HFFc6 (cell line): ENCODE measurements at places on chromosomes 7 and 10. TPM values are rescaled to one million over a fixed set of nuclear protein-coding genes. Genes with fewer than 3 reads are reported as not detected.

DNA sequence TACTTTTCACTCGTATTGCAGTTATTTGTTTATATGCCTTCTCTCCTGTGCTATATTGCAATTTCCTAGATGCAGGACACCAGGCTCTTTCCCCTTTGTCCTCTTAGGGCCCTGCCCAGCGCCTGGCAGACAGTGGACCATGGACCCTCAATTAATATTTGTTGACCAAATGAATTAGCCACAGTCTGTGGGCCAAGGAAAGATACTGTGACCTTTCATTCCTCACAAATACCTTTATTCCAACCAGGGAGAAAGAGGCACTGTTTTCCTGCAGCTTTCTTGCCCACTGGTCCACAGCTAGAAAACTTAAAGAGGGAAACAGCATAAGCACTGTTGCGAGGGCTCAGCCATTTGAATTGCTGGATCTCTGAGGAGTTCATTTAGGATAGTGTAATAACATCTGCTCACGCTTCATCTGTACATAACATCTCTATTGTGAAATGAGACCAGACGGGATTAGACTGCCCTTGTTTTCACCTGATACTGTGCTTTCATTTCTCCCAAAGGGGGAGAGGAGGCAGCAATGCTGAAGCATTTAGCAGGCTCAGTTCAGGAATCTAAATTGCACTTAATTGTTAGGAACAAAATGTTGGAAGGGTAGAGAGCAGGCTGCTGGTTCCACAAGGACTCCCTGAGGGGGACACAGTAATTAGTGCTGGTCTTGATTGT, 46.7 kb downstream of the TNS3 start:
- H3K36me3 ChIP-seq, result peaks cover 7% of the 10 kb centered on the region
- no peak overlapping the region; the same call in 1 of the 2 replicates for H3K27ac ChIP-seq
- no peak overlapping the region for H3K4me3 ChIP-seq

- no peak for DNase-seq
- no peak overlapping the region for H3K27ac ChIP-seq
- H3K36me3 ChIP-seq, result no peaks in the 10 kb centered on the region
- no peak overlapping the region for H3K4me3 ChIP-seq
- H3K27me3 ChIP-seq, result no peaks in the 10 kb centered on the region; the same call in 1 of the 2 replicates
Observed at GRCh38 chr7:22403344-22403743, 46.4 kb upstream of the RAPGEF5 start.

- H3K27me3 ChIP-seq, result no peaks in the 10 kb centered on the region
- 0 out of 2 replicates have a peak, but pooled peaks cover 7% of the 10 kb centered on the region for H3K4me1 ChIP-seq
- no peak overlapping the region for H3K4me3 ChIP-seq
- H3K36me3 ChIP-seq, result peaks cover 36% of the 10 kb centered on the region
- no peak overlapping the region for H3K27ac ChIP-seq
- DNase-seq, result no peak
Observed at GRCh38 chr10:50347394-50347802, 96.1 kb upstream of the ASAH2 start.

- H3K36me3 ChIP-seq, result no peaks in the 10 kb centered on the region
- peak; percentile 38 for DNase-seq
- H3K4me3 ChIP-seq, result no peak overlapping the region
- peaks cover 22% of the 10 kb centered on the region for H3K27me3 ChIP-seq
- no peak overlapping the region for H3K27ac ChIP-seq
Observed at GRCh38 chr7:150903606-150904005, 51.3 kb downstream of the AOC1 start.

DNA sequence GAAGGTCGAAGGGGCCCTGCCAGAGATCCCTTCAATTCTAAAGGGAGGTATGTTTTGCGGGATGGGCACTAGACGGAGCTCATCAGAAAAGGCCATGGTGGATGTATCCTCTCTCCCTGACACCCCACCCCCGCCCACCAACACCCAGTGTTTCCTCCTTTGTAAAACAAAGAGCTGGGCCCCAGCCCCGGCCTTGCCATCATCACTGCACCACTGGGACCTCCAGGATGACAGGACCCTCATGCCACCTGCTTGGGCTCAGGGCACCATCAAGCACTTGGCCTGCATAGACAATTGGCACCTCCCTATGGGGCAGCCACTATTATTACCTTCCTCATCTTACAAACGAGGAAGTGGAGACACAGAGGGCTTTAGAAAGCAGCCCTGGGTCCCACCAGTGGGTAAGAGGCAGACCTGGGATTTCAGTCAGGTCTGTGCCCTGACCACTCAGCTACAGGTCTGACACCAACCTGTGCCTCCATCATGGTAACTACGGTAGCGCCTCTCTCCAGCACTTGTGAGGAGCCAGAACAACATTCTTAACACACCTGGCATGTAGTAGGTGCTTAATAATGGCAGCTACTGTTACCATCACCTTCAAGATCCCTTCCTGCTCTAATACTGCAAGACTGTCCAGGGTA, 2.0 kb downstream of the CALML3 start:
- no peak overlapping the region for H3K4me3 ChIP-seq
- no peak overlapping the region for H3K27ac ChIP-seq
- no peaks in the 10 kb centered on the region for H3K36me3 ChIP-seq
- DNase-seq, result no peak
- peaks cover 7% of the 10 kb centered on the region for H3K27me3 ChIP-seq

DNA sequence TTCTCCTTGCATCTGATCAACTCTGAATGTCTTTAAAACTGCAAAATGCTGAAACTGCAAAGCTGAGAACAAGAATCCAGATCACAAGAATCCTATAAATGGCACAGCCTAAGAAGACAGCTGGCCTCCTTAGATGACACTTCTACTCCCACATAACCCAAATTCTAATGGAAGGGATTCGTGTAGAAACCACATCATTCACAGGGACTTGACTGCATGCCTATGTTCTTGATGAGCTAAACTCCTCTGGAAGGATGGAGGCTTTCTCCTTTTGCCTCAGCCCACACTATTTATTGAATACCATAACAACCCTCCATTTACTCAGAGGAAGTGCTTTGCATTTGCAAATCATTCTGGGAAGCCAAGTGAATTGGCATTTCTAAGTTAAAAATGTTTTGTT, 252.5 kb upstream of the VWC2 start:
- no peaks in the 10 kb centered on the region for H3K27me3 ChIP-seq
- H3K4me3 ChIP-seq, result no peak overlapping the region
- DNase-seq, result no peak
- no peaks in the 10 kb centered on the region for H3K4me1 ChIP-seq
- H3K27ac ChIP-seq, result no peak overlapping the region

DNA sequence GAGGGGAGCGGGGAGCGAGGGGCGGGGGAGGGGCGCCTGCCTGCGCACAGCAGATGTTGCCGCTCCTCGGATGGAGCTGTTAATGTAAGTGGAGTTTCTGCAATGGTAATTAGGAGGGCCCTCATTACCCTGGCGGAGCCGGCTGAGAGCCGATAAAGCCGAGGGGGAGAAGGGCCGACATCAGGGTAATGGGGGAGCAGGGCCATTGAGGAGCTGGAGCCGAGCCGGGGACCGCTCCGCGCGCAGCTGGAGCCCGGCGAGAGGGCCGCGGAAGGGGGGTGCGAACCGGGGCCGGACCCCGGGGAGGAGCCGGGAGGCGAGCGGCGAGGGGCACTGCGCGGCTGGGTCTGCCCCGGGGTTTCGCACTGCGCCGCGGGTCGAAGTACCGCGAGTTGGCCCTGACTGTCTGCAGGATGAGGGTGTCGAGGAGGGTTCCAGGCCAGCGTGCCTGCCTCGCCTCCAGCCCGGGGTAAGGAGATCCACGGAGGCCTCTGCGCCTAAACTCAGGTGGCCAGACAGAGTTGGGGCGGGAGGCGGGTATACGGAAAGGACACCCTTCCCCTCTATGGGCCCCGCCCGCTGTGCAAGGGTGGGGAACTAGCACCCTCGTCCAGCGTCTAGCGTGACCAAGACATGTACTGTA, 55.0 kb upstream of the LBX1 start:
- H3K4me3 ChIP-seq, result no peak overlapping the region
- H3K27me3 ChIP-seq, result peaks cover 58% of the 10 kb centered on the region
- no peaks in the 10 kb centered on the region for H3K4me1 ChIP-seq
- DNase-seq, result no peak
- H3K27ac ChIP-seq, result no peak overlapping the region

DNA sequence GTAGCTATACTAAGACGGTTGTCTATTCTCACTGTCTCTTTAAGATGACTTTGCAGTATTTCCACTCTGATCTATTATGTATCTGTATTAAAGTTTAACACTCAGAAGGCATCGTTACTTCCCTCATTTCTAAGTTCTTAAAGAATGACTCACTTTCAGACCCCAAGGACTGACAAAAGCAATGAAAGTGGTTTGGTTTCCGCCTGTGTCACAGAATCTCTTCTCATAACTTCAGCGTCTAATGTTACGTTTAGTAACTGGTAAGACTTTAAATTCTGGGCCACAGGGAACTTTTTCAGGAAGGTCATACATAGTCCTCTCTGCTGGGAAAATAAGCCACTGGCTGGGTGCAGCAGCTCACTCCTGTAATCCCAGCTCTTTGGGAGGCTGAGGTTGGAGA, 892.0 kb upstream of the AUTS2 start:
- DNase-seq, result no peak
- H3K27me3 ChIP-seq, result no peaks in the 10 kb centered on the region; the same call in 1 of the 2 replicates
- peak overlapping the region; percentile 43; the same call in 1 of the 2 replicates for H3K4me3 ChIP-seq
- peaks cover 16% of the 10 kb centered on the region; the same call in 1 of the 2 replicates for H3K4me1 ChIP-seq
- H3K27ac ChIP-seq, result peak overlapping the region; percentile 69; the same call in 1 of the 2 replicates

DNA sequence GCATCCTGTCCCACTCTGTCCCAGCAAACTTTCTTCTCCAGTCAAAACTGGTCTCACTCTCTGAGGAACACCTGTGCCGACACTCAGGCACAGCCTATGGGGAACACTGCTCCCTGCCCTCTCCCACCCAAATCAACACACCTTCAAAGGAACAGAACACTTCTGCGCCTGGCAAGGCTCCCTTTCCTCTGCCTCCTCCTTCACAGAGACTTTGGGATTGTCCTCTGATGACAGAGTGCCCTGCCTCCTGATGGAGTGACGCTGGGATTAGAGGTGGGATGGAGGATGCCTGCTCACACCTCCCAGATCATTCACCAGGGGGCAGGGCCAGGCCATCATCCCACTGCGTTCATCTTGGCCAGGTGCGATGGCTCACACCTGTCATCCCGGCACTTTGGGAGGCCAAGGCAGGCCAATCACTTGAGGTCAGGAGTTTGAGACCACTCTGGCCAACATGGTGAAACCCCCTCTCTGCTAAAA, 26.5 kb downstream of the KLF6 start:
- no peak overlapping the region for H3K27ac ChIP-seq
- DNase-seq, result no peak
- peaks cover 69% of the 10 kb centered on the region for H3K4me1 ChIP-seq
- no peak overlapping the region for H3K4me3 ChIP-seq

GRCh38 chr10:5490698-5491464, 8.5 kb downstream of the CALML5 start:
- H3K36me3 ChIP-seq, result peaks cover 10% of the 10 kb centered on the region; the same call in 1 of the 2 replicates
- no peak for DNase-seq
- peaks cover 6% of the 10 kb centered on the region for H3K27me3 ChIP-seq
- no peak overlapping the region for H3K27ac ChIP-seq

DNA sequence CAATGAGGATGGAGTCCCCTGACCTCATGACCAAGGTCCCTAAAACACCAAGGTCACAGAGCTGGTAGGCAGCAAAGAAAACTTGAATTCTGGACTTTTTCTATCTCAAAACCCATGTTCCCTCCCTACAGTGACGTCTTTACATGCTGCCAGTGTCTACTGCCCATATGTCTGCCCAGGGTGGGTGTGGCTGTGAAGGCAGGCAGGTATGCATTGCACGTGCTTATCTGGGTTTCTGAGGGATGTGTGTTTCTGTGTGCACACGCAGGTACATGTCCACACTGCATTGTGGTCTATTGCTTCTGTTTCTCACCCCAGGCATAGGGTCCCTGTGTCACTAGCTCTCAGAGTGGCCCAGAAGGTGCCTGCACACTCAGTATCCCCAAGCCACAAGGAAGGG, 13.5 kb downstream of the ATP6V1F start:
- no peak for DNase-seq
- H3K27me3 ChIP-seq, result peaks cover 28% of the 10 kb centered on the region
- no peak overlapping the region for H3K4me3 ChIP-seq
- H3K27ac ChIP-seq, result no peak overlapping the region
- H3K4me1 ChIP-seq, result no peaks in the 10 kb centered on the region
- H3K36me3 ChIP-seq, result no peaks in the 10 kb centered on the region

GRCh38 chr7:77664715-77665114, 31.5 kb upstream of the RSBN1L start:
- H3K4me3 ChIP-seq, result no peak overlapping the region
- no peak for DNase-seq
- H3K27ac ChIP-seq, result peak overlapping the region; percentile 24
- peaks cover 8% of the 10 kb centered on the region for H3K4me1 ChIP-seq

GRCh38 chr10:70579234-70580002, 23.1 kb downstream of the PRF1 start:
- no peak overlapping the region for H3K27ac ChIP-seq
- no peak for DNase-seq
- peaks cover 14% of the 10 kb centered on the region for H3K27me3 ChIP-seq
- H3K4me3 ChIP-seq, result no peak overlapping the region
- no peaks in the 10 kb centered on the region for H3K36me3 ChIP-seq

- H3K36me3 ChIP-seq, result peaks cover 7% of the 10 kb centered on the region
- no peak for DNase-seq
- H3K4me3 ChIP-seq, result no peak overlapping the region
- no peak overlapping the region for H3K27ac ChIP-seq
- peaks cover 6% of the 10 kb centered on the region; the same call in 1 of the 2 replicates for H3K4me1 ChIP-seq
Observed at GRCh38 chr10:48284002-48284546, 9.6 kb upstream of the FRMPD2 start.

DNA sequence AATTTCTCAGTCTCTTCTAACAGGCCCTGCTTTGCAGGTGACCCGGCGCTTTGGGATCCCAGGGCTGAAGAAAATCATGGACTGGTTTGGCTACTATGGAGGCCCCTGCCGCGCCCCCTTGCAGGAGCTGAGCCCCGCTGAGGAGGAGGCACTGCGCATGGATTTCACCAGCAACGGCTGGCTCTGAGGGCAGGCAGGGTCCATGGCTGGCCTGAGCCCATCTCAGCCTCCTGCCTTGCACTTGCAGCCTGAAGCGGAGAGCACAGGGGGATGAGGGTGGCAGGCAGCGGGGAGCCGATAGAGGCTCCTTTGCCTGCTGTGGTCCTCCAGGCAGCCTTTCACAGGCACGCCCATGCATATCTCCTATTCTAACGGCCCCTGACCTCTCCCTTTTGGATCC, 21.8 kb downstream of the MORN4 start:
- H3K36me3 ChIP-seq, result no peaks in the 10 kb centered on the region
- no peak overlapping the region for H3K27ac ChIP-seq
- no peak for DNase-seq
- H3K4me3 ChIP-seq, result no peak overlapping the region
- no peaks in the 10 kb centered on the region for H3K27me3 ChIP-seq
- no peaks in the 10 kb centered on the region for H3K4me1 ChIP-seq

DNA sequence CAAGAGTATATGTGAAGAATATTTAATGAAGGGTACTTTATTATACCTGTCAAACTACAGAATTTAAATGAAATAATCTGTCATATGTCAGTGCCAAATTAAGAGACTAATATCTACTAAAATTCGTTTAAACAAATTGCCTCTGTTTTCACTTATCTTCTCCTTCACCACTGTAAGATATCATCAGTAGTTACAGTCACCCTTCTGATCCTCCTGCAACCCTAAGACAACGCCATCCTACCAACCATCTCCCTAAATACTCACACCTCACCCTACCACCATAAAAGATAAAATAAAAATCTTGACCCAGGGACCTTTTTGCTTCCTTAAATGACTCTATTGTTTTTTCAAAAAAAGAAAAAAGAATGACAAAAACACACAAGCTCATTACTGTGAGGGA, 20.8 kb downstream of the EZH2 start:
- peaks cover 21% of the 10 kb centered on the region for H3K4me1 ChIP-seq
- no peaks in the 10 kb centered on the region for H3K27me3 ChIP-seq
- peaks cover 10% of the 10 kb centered on the region for H3K36me3 ChIP-seq
- no peak for DNase-seq

The NEUROG3 gene
- total RNA-seq, result not detected in 3 replicates

The ZNF425 gene
- 2.1 to 3.0 TPM (median 2.7 TPM) in 3 replicates for total RNA-seq

The PSD gene
- 0.72 to 1.1 TPM (median 0.97 TPM) in 3 replicates for total RNA-seq
